ENCODE measurements at places on chromosomes 1 and 21. TPM values are rescaled to one million over a fixed set of nuclear protein-coding genes. Genes with fewer than 3 reads are reported as not detected.

DNA sequence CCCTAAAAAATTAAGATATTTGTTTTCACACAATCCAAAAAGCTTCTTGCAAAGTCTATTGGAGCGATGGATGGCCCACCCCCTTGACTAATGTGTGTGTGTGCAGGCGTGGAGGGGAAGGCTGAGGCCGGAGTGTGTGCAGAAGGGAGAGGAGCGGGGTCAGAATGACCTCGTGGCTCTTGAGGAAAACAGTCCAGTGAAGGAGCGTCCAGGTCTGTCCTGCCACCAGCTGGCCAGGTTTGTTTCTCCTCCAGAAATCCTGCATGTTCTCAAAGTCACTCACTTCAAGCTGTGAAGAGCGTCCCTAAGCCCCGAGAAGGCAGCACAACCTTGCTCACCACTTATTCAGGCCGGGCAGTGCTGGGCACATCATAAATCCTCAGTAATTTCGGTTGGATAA lies 69.5 kb upstream of the SSX2IP start:
- no peak for DNase-seq

DNA sequence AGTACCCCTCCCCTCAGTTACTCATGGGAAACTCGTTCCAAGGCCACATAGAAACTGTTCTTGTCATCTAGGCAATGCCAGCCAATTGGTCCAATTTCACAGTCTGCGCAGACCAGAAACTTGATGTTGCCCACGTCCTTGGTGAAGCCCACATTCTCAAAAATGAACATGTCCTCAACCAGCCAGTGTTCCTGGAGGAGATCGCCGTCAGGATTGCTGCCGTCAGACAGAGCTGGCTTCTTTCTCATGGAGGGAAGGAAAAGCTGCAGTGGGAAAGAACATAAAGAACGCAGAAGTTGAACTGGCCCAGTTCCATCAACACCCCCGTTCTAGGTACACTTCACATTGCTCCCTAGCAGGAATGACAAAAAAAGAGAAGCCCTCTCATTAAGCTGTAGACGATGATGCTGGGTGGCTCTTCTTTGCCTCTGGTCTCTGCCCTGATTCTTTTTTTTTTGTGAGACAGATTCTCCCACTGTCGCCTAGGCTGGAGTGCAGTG lies 7.9 kb downstream of the RABIF start:
- no peak for DNase-seq

DNA sequence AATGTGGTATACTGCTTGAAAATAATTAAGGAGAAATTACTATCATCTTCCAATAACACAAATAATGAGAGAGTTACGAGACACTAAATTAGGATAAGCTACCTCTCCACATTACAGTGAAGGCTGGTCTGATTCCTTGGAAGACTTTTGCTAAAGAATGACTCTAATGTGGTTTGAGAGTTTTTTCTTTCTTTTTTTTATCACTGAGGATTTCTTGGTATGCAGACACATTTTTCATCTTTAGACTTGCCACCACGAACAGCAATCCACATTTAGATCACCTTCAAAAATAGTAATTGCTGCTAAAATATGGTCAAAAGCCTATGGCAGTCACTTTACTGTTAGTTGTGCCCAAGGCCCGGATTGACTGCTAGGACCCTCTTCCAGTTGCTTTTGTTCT lies 16.6 kb upstream of the TMEM35B start:
- DNase-seq = no peak

The PHLDA3 gene
- 12.7 TPM for polyA plus RNA-seq

The CD5L gene
- not detected for polyA plus RNA-seq

DNA sequence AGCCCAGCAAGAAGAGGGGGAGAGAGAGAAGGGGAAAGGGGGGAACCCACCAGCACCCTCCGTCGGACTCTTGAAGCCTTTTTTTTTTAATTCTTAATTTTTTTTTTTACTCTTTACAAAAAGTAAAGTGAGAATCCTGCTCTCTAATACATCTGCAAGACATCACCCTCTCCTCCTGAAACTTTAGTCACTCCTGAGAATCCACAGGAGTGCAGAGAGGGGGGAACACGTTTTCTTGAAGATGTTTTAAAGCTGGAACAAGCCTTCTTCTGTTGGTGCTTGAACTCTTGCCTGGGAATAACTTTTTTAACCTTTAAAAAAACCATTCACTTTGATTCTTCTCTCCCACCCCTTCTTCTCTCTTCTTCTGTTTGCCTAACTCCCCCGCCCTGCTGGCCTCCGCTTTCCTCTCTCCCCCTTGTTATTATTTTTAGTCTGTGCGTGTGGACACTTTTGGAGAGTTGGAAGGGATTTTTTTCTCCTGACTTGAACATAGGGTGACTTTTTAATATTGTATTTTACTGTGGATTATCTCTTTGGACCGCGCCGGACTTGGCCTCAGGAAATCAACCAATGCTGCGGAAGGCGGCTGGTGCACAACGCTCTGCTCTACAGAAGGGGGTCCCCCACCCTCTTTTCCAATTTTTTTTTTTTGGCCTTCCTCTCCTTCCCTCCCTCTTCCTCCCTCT lies 383 bp upstream of the PRRX1 start:
- no peak for DNase-seq

DNA sequence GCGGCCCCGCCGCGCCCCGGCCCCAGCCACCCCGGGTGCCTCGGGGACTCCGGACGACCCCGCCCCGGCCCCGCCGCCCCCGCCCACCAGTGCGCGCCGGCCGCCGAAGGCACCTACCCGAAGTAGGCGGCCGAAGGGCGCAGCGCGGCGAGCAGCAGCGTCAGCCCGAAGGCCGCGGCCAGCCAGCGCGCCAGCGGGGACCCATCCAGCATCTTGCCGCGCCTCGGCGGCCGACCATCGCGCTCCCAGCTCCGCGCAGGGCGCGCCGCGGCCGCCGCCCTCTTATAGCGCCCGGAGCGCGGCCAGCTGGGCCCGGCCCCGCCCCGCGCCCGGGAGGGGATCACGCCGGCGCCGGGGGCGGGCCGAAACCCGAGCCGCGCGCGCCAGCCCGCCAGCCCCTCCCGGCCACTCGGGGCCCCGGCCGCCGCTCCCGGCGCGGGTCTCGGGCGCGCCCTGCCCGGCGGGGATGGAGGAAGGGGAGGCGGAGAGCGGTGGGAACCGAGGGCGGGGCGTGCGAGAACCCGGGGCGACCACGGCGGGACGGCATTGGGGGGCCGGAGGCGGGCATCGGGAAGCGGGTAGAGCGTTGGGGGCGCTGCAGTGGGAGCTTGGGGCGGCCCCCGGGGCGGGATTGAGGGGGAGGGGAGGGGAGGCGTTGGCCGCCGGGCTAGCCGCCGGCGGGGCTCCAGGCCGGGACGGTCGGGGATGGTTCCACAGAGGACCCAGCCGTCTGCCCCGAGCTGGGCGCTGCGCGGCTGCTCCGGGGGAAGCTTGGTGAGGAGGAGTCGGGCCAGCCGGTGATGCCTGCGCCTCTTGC lies at the start of gene WNT9A:
WNT9A (minus strand) TSS at position 257 of the 817 bp plus-strand sequence; CDS start at position 212, 45 bp downstream.
- DNase-seq = no peak

The GAS5 gene
- polyA plus RNA-seq = 715 TPM

The S100A5 gene
- 1.4 TPM for polyA plus RNA-seq

The IBA57 gene
- polyA plus RNA-seq = 6.1 TPM
